ENCODE measurements at places on chromosomes 2 and 18.

DNA sequence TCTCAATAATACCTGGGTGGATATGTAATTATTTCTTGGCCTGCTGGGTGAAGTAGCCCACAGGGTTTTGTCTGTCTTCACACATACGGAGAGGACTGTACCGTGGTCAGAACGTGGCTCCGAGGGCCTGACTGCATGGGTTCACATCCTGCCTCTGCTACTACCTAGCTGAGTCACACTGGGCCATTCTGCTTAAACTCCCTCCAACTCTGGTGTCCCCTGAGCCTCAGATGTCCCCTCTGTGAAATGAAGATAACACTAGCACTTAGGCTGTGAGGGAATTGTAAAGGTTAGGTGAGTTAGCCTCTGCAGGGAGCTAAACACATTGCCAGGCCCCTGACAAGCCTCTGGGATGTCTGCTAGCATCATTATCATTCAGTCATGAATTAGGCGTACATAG, 120.1 kb upstream of the NABP1 start:
- DNase-seq, result no peak

- no peak for DNase-seq
Measured at GRCh38 chr2:165440367-165440766, 29.1 kb upstream of the CSRNP3 start.

- DNase-seq, result no peak
Measured at GRCh38 chr2:82158150-82158549, 1853.6 kb upstream of the LRRTM1 start.

DNA sequence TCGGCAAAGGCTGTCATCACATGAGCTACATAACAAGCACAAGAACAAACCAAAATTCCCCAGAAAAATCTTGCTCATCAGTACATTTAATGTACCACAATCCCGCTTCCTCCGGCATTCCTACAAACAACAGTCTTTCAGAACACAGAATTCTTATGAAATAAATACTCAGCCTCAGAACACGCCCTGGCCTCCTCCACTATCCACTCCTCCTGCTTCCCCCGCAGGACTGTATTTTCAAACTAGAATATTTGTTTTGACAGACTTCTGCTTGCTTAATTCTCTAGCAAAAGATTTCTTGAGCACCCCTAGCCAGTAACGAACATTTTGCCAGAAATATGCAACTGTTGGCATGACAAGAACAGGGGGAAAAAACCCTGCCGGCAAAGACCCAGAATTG, 131.2 kb downstream of the THADA start:
- DNase-seq, result no peak

GRCh38 chr2:72793798-72794440, 31.9 kb downstream of the EXOC6B start:
- no peak for DNase-seq

DNA sequence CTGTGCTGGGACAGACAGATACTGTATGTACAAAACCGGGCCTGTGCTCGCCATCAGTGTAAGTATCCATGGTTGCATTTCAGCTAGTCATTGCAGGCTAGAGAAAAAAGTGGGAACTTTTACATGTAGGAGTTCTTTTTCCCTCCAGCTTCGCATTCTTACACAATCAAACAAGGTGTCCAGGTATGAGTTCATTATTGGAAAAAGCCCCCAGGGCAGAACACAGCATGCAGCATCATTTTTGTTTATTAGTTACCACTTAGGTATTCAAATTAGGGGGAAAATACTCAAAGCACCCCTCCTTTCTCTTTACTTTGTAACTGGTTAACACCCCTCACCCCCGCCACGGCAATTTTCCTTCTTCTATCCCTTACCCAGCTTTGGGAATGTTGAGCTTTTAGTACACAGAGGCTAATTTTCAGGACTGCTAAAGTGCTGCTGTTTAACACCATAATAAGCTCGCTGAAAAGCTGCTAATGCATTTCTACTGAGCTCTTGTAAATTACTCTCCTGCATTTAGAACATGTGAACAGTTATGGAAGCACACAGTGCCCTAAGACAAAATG, 13.6 kb downstream of the UPP2 start:
- DNase-seq, result no peak

DNA sequence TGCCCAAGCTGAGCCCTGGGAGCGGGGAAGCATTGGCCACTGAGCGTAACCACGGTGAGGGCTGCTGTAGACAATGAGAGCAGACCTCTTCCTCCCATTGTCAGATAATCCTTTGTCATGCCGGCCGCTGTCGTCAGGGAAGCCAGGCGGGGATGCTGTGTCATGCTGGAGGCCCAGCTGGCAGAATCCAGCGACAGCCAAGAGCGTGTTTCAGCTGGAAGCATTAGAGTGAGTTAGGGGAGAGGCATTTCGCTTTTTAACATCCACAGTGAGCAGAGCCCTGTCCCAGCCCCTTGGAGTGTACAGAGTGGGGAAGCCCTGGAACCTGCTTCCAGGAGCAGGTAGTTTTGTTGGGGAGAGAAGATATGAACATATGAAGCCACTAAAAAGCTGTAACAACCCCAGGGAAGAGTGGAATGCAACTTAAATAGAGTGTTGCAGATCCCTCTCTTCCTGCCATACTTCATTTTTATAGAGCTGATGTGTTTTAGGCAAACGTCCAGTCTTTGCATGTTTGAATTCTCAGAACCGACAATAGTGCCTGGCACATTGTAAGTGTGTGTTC, 7.0 kb downstream of the CTIF start:
- DNase-seq, result no peak

GRCh38 chr18:26052505-26052904, 37.9 kb downstream of the SS18 start:
- DNase-seq, result no peak

DNA sequence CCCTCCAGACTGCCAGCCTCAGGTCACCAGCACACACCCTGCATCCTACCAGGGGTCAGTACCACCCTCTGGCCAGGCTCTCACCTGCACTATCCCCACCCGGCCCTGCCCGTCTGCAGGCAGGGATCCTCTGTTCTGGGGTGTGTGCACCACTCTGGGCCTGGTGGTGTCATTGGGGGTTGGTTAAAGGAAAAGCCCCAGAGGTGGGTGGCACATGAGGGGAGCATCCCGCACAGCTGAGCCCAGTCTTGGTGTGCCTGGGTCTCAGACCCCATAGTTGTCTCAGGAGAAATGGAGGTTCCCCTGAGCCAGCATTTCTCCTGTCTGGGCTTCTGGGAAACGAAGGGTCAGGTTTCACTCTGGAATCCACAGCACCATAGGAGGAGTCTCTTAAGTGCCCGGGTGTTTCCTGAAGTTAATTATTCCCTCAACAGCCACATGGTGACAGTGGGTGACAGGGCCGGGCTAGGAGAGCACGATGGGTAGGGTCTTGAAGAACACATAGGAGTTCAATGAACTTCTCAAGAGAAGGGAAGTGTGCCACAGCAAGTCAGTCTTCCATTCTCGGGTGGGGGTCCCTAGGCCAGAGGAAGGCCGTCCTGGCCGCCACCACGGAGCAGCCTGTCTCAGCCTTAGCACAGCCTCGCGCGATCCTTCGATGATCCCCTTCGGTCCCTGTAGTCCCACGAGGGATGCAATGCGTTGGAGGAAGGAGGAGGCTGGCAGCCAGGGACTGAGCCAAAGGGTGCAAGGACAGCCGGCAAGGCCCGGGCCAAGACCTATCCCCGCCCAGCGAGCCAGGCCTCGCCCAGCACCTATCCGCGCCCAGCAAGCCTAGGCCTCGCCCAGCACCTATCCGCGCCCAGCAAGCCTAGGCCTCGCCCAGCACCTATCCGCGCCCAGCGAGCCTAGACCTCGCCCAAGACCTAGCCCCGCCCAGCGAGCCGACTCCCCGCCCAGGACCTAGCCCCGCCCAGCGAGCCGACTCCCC, 1.1 kb upstream of the FARP2 start:
- peak; percentile 37 for DNase-seq

GRCh38 chr2:17115466-17115865, 402.8 kb downstream of the RAD51AP2 start:
- no peak for DNase-seq

- no peak for DNase-seq
Measured at GRCh38 chr2:218880859-218881594, 375 bp downstream of the WNT10A start.

- DNase-seq, result no peak
Measured at GRCh38 chr18:46164920-46165319, 60.7 kb downstream of the HAUS1 start.

- DNase-seq, result no peak
Measured at GRCh38 chr18:56139792-56140254, 498.6 kb downstream of the TXNL1 start.

DNA sequence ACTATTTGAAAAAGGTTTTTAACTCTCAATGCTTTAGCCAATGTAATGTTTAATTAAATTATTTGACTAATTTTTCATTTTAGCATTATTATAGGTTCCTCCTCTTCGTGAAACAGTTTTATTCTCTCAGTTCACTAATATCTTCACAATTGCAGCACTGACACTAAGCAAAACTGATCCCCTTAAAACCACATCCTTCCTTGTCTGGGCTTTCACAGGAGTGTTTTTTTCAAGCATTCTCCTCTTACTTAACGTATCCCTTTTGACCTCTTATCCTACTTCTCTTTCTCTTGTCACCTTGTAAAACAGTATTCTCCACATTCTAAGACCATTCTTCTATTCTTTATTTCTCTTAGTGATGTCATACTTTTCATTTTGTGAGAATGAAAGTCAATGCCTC, 112.8 kb downstream of the DSC3 start:
- DNase-seq, result no peak

GRCh38 chr2:121653035-121653434, 3.8 kb upstream of the CLASP1 start:
- no peak for DNase-seq

DNA sequence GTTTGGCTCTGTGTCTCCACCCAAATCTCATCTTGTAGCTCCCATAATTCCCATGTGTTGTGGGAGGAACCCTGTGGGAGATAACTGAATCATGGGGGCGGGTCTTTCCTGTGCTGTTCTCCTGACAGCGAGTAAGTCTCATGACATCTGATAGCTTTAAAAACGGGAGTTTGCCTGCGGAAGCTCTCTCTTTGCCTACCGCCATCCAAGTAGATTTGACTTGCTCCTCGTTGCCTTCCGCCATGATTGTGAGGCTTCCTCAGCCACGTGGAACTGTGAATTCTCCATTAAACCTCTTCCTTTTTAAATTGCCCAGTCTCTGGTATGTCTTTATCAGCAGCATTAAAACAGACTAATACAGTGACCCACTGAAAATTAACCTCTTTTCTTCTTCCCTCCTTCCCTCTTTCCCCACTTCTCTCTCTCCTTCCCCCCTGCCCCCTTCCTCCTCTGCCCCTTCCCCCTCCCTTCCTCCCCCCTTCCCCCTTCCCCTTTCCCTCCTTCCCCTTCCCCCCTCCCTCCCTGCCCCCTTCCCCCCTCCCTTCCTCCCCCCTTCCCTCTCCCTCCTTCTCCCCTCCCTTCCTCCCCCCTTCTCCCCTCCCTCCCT, 818.8 kb downstream of the SLC4A3 start:
- DNase-seq, result no peak

- no peak for DNase-seq
Measured at GRCh38 chr2:217638031-217638430, 364.8 kb downstream of the TNS1 start.

- DNase-seq, result no peak
Measured at GRCh38 chr2:197889041-197889440, 84.6 kb downstream of the PLCL1 start.

DNA sequence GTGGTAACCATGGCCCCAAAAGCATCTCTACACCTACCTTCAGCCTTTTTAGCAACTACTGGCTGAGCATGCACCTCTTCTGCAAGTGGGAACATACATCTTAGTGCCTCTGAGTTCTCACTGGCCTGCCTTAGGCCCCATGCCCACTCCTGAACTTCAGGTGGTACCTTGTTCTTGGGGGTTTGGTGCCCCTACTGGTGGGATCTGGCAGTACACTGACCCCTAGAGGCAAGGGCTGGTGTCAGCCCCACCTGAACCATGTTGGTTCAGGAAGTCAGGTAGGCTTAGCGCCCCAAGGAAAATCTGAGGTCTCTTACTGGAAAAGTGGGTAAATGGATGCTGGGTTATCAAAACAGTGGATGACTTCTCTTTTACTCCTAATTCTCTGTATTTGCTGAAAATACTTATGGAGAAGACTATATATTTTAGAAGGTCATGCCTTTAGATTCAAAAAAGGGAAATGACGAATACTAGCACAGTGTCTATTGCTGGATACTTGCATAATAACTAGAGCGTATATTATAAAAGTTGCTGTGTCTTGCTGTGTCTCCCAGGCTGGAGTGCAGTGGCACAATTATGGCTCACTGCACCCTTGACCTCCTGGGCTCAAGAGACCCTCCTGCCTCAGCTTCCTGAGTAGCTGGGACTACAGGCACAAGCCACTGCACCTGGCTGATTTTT, 84.6 kb downstream of the RAB31 start:
- DNase-seq, result no peak

DNA sequence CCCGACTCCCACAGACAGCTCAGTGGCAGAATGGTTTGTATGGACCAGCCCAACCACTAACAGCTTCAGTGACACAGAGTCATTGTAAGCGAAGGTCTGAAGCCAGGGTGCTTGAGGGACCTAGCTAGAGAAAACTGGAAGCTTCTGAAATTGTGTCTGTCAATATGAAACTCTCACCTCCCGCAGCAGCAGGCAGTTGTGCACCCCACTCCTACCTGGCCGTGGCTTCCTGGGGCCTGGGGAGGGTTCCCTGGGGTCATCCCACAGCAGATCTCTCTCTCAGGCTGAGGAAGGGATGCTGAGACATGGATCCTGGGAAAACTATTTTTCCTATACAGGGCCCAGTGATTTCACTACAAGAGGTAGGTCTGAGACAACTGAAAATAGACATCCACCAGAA, 229.5 kb downstream of the TFCP2L1 start:
- no peak for DNase-seq

- DNase-seq, result no peak
Measured at GRCh38 chr2:41410011-41410410, 637.8 kb upstream of the PKDCC start.

GRCh38 chr2:64300066-64300465, 153.9 kb upstream of the LGALSL start:
- DNase-seq, result no peak

DNA sequence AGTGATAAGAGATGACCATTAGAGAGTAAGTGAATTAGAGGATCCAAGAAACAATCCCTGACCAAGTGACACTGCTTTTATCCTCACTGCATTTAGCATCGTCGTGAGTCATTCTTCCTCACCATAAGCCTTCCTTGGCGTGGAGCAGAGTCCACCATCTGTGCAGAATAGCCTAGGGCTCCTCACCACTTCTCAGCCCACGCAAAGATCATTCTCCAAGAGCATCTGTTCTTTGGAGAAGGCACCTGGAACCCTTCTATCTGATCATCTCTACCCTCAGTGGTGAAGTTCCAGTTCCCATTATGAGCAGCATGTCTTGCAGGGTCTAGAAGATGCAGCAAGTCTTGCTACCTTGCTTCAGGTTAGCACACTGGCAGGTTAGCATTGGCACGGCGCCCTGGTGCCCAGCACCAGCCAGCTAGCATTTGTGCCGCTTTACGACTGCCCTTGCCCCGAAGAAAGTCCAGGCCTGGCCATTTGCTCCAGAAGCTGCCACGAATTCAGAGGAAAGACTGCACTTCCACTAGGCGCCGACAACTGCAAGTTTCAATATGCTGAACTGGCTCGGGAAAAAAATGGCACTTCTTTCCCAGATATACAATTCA, 225.8 kb downstream of the TTC32 start:
- DNase-seq, result no peak

- no peak for DNase-seq
Measured at GRCh38 chr2:20365249-20365817, 14.7 kb upstream of the PUM2 start.

- no peak for DNase-seq
Measured at GRCh38 chr2:108620656-108621055, 86.4 kb downstream of the LIMS1 start.
